ENCODE measurements at places on chromosomes 2 and 18. TPM values are rescaled to one million over a fixed set of nuclear protein-coding genes. Genes with fewer than 3 reads are reported as not detected.

C1QL2 gene
- total RNA-seq, result not detected

AQP12B gene
- not detected for total RNA-seq

ABCB11 gene
- under 0.01 TPM for total RNA-seq

CNGA3 gene
- 0.29 TPM for total RNA-seq

SLC9A4 gene
- total RNA-seq, result not detected

DSG4 gene
- total RNA-seq, result not detected

CENPO gene
- total RNA-seq, result 8.0 TPM

LYPD6B gene
- total RNA-seq, result 2.9 TPM

LCT gene
- under 0.01 TPM for total RNA-seq

IL36RN gene
- not detected for total RNA-seq

TMEM127 gene
- total RNA-seq, result 55.0 TPM

DLX1 gene
- total RNA-seq, result 2.4 TPM

DNAH6 gene
- total RNA-seq, result 0.36 TPM

DNA sequence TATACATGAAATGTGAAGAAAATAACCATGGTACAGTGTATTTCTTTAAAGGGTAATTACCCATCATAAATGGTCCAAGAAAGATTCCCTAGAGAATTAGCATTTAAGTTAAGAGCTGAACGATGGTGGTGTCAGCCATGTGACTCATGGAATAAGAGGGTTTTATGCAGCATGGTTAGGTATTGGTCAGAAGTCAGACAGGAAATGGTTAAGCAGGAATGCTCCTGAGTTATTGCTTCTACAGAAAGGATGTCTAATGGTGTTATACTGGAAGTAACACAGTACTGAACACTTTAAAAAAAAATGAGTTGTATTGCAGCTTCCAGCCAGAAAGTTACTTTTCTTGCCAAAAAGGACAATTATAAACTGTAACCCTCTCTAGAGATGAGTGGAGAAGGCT lies 72.7 kb upstream of the UBE2E3 start:
- peak; percentile 83 for DNase-seq

GRCh38 chr18:46148810-46149209 lies 44.6 kb downstream of the HAUS1 start:
- peak; percentile 69 for DNase-seq

DNA sequence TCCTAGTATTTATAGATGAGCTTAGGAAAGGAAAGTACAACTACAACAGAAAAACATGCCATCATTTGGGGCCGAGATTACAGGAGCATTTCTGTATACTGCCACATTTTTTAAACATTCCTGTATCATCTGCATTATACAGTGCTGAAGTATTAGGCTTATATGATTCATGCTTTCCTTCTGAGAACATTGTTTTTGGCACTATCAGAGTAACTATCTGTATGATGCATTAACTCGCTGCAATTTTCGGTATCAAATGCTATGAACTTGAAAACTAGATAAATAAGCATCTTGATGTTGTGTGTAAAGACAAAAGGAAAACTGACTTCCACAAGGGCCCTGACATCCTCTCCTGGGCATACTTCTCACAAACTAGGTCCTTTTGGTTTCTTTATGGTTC lies 102.0 kb downstream of the RIT2 start:
- DNase-seq, result no peak

DNA sequence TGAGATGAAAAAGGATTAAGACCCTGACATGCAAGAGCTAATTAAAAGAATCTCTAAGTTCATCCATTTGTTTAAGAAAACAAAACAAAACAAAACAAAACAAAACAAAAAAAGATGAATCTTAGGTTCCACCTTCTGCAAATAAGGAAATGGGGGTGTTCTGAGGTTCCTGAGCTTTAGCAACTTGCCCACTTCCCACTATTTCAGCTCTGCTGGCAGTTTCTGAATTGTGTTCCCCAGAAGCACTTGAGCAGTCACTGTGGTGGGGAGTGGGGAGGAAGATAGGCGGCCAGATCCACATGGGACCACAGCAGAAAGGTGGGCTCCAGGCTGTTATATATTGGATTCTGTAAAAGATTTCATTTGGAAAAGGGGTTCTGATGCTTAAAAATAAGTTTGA lies 20.3 kb downstream of the INO80C start:
- DNase-seq, result no peak

DNA sequence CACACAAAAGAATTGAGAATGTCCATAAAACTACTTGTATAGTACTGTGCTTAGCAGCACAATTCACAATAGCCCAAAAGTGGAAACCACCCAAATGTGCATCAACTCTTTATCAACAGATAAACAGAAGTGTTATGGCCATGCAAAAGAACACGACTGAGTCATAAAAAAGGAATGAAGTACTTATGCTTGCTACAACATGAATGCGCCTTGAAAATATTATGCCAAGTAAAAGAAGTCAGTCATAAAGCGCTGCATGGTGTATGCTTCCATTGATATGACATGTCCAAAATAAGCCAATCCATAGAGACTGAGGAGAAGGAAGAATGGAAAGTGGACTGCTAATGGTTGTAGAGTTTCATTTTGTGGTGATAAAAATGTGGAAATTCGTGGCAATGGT lies 12.1 kb upstream of the MAP2 start:
- no peak for DNase-seq

DNA sequence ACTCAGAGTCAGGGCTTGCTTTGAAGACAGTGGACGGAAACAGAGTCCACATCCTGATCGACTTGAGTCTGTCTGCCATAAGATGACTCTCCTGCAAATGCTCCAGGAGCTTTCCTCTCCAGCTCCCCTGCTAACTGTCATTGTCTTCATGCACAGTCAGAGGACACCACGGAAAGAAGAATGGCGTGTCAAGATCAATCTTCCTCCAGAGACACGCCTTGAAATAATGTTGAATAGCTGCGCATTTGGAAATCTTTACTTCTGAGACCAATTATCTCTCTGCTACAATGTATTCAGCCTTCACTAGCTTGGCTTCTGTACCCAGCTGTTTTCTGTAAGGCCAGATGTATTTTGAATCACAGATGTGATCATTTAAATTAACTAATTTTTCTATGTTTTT lies 457.2 kb downstream of the CDH2 start:
- DNase-seq, result no peak

DNA sequence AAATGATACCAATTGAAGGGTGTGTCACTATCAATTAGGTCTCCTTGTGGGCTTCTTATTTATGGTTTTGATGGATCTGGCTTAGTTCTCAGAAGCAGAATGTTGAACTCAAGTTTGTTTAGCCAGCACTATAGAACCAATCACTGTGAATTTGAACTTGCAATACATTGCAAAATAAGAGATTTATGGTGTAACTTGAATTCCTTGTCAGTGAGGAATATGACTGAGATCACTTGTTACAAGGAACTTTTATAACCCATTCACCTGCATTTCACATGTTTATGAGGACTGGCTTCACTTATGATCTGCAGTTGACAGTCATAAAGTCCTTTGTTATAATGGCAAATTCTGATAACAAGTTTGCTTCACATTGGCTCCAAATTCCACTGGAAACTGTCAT lies 9.8 kb downstream of the GATA6 start:
- DNase-seq, result no peak

- DNase-seq, result peak; percentile 66
Measured at GRCh38 chr2:225486236-225486635, 86.7 kb downstream of the NYAP2 start.

DNA sequence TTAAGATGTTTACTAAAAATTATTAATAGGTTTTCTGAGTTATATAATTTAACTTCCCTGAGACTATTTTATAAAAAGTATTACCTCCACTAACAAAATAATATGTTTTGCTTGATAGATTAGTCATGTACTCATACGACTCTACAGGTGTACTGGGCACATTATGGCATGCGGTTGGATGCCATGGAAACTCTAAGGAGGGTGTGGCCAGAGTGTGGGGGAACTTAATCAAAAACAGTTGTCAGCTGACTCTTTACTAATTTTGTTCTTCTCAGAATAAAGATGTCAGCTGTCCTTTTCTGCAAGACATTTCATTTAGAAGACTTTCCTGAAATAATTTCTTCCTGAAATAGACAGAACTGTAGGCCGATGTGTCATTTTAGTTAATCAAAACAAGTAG lies 228.3 kb upstream of the SIX3 start:
- DNase-seq, result no peak

DNA sequence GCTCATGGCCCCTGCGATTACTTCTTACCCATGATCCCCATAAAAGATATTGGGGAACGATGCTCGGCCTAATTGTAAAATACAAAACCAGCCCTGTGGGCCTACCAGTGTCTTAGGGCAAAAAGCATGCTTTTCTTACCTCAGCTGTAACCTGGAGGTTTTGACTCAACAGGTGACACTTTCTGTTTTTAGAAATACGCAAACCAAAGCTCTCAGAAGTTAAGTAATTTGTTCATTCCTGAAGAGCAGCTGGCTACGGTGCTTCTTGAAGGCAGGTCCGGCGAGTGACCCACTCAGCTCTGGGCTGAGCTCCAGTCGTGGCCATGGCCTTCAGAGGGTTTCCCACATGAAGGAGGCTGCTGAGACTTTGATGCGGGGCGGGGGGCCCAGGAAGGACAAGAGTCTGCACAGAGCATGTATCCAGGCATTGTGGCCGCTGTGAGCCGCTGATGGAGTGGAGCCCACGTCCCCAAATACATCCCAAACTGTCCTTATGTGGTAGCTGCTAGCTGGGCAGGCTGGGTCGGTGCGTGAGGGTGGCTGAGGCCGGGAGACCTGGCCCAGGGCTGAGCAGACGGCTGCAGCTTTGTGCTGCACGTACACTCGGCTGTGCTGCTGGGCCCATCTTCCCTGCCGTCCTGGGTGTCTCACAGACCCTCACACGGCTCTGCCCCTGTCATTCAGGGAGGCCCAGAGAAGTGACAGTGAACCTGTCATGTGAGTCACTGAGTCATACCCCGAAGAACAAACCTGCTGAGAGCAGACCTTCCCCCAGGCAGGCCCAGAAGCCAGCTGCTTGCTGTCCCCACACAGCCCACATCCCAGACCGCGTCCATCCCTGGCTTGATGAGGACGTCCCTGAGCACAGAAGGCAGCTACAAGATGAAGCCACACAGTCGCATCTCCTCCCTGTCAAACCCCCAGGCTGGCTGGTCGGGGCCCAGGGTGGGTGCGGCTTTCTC lies 34.1 kb downstream of the ITGB1BP1 start:
- DNase-seq, result peak; percentile 74

GRCh38 chr2:190930411-190930810 lies 49.8 kb downstream of the GLS start:
- no peak for DNase-seq

GRCh38 chr2:238239543-238239862 lies 335 bp downstream of the HES6 start:
- peak; percentile 95 for DNase-seq

DNA sequence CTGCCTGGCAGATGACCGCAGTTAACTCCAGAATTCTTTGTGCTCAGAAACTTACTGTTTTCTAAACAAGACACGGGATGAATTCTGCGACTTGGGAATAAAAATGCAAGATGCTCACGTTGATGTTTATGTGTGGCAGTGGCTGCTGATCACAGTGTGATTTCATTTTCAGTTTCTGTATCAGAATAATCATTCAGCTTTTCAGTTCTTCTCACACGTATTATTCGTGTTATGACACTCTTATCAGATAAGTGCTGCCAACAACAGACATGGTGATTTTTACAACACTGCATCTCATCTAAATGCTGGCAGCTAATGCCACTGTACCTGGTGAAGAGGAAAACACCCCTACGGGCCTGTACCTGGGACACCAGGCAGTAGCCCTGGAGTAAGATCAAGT lies 272.9 kb upstream of the REV1 start:
- no peak for DNase-seq

- DNase-seq, result no peak
Measured at GRCh38 chr2:46695283-46695682, 215.9 kb downstream of the TMEM247 start.

DNA sequence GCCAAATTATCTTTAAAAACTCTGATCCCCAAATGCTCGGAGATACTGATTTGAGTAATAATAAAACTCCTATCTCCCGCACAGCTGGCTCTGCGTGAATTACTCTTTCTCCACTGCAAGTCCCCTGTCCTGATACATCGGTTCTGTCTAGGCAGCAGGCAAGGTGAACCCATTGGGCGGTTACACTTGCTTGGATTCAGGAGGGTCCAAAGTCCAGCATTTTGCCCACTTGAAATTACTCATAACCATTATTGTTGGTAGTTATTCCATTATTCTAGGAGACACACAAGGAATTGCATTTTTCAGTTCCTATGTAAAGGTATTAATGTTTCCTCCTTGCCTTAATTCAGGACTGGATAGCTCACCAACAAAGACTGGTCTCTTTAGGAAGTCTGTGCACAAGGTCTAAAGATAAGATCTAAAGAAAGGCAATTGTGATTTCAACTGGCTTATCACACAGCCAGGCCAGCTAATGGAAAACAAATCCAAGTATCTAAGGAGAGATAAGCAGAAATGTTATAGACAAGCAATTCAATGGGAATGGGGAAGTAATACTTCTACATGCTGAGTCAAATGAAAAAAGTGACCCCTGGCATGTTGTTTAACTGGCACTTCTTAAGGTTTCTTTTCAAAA lies 23.2 kb upstream of the NPC1 start:
- DNase-seq, result no peak

DNA sequence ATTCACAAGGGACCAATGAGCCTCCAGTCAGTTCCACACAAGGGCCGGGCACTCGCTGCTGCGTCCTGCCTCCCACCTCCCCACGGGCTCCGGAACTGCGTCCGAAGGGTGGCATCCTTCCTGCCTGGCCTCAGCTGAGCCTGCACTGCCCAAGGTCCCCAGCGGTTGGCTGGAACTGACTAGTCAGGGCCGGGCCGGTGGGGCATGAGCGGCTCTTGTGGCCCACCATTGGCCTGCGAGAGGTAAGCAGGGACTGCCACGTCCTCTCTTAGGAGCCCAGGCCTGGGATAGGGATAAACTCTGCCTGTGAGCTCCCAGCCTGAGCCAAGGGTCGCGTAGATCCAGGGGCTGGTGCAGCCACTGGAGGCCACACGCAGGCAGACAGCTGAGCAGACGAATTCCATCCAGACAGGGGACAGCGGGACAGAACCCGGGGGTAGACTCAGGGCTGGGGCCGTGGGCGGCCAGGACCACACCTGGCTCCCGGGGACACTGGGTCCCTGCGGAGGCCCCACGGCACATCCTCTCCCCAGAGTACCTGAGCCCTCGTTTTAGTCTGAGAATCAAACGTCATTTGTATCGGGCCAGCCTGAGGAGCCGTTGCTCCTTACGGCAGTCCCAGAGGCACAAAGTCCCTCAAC lies 148.4 kb downstream of the ZNF516 start:
- DNase-seq, result no peak

GRCh38 chr18:35710581-35710980 lies 129.0 kb downstream of the GALNT1 start:
- no peak for DNase-seq

GRCh38 chr18:36200354-36200771 lies 13.1 kb downstream of the MOCOS start:
- DNase-seq, result no peak

GRCh38 chr2:53442783-53443182 lies 324.8 kb upstream of the CHAC2 start:
- no peak for DNase-seq

- no peak for DNase-seq
Measured at GRCh38 chr18:78831603-78832002, 148.0 kb upstream of the SALL3 start.

- peak; percentile 89 for DNase-seq
Measured at GRCh38 chr2:222861411-222862105, 722 bp downstream of the ACSL3 start.

- no peak for DNase-seq
Measured at GRCh38 chr2:112194028-112194427, 55.8 kb downstream of the FBLN7 start.

- DNase-seq, result peak; percentile 65
Measured at GRCh38 chr2:239250216-239251081, 150.4 kb downstream of the HDAC4 start.

- DNase-seq, result no peak
Measured at GRCh38 chr2:76998704-76999103, 523.5 kb downstream of the LRRTM4 start.

GRCh38 chr2:41772697-41773096 lies 275.1 kb upstream of the PKDCC start:
- DNase-seq, result no peak

Data from osteoblast (primary cell).